NCI-H2081 (cell line): ENCODE measurements at places on chromosomes 1 and 21.

DNA sequence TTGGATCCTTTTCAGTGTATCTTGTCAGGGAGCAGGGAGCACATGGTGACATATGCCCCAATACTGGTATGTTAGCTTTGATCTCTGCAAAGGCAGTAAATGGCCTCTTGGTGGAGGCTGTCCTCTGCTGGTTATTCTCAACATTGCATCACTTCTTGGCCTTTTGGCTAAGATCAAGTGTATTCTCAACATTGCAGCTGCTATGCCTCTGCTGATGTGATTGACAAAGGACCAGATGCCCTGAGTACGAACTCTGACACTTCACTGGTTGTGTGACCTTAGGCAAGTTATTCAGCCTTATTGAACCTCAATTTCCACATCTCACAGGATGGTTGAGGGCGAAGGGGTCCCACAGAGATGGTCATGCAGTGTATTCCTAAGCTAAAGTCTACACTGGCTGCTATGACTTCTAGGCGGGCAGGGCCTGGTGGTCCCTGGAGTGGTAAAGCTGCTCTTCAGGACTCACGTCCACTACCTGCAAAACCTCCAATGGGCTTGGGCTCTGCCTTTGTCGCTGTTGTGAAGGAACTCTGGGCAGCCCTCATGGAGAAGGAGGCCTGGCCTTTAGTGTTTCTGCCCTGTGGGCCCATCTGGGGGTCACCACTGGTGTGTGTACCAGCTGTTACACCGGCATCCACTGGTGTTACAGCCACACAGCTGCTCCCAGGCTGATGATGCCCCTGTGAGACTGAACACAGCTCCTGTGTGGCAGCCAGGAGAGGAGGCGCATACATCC, 64.8 kb downstream of the DNTTIP2 start:
- peak; percentile 66 for DNase-seq

DNA sequence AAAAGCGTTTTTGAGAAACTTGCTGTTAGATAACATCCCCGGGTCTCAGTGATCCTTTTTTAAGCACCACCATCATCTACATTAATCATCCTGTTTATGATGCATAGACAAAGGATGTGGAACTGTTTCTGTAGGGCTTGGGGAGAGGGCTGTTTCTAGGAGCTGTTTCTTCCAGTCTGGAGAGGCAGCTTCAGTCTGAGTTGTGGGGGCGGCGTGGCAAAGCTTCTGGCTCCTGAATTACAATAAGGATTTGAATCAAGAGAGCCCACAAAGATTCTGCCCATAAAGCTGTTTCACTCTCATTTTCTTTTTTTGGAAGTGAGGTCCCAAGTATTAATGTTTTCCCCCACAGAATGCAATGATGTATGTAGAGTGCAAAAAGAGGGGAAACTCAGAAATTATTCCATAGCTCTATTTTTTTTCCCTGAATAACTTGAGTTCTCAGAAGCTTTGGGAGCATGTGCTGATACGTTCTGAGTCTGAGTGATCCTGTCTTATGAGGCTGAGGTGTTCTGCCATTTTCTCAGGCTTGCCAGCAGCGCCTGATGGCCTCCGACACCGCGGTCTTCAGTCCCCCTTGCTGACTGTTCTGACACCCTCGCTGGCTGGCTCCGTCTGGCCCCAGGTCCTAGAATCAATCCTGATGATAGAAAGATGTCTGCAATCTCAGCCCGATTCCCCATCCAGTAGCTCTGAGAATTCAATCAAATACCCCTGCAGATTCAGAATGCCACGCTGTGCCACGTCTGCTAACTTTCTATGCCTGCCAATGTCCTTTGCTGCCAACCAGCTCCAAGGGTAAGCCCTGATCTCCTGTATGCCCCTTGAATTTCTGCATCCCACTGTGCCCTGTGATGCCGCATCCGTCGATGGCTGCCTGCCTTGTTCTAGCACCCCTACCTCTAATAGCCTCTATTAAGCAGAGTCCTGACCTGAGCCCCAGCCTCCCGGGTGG, 92.4 kb upstream of the AKT3 start:
- no peak for DNase-seq

GRCh38 chr1:55287723-55288122, 72.6 kb upstream of the USP24 start:
- no peak for DNase-seq

DNA sequence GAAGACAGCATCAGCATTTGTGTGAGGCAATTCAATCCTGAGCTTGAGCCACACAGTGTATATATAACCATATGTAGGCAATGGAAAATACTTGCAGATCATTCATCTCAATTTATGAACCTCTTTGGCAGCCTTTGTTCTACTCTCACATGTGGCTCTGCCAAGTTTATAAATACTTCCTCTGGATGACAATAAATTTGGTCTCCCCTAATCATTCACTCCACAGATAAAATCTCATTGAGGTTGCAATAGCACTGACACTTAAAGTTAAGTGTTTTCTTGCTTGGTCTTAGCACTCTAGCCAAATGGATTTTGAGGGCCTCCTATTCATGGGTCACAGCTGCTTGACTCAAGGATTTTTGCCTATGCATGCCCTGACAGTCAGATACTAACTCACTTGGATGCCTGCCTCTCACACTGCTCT, 136.6 kb upstream of the VANGL1 start:
- no peak for DNase-seq

DNA sequence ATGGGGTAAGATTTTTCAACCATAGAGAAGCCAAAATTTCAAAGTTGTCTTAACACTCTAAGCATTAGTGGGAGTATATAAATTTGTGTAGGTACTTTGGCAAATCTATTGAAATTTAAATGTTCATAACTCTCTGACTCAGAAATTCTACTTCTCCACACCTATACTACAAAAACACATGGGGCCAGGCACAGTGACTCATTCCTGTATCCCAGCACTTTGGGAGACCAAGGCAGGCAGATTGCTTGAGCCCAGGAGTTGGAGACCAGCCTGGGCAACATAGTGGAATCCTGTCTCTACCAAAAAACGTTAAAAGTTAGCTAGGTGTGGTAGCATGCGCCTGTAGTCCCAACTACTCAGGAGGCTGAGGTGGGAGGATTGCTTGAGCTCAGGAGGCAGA, 41.3 kb upstream of the RAVER2 start:
- DNase-seq: no peak

DNA sequence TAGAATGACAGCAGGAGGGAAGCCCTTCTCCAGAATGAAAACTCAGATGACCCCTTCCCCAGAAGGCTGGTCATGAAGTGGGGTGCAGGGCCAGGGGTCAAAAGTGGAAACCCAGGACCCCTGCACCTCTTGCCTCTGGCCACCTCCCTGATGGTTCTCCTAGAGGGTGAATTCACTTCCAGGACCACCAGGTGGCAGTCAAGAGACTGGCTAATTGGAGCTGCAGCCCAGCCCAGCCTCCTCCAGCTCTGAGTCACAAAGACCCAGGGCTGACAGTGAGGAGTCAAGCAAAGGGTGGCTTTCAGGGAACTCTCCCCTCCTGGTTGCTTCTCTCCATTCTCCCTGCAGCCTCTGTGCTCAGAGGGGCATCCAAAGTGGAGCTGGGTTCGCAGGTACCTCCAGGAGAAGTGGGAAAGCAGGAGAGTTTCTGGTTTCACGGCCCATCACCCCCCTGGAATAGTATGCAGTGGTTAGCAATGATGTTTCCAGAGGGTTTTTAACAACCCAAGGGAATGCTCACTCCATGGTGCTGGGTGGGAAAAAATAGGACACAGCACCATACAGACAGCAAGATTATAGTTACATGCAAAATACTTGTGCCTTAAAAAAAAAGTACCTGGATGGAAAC, 6.1 kb upstream of the EPHB2 start:
- DNase-seq: peak; percentile 85

DNA sequence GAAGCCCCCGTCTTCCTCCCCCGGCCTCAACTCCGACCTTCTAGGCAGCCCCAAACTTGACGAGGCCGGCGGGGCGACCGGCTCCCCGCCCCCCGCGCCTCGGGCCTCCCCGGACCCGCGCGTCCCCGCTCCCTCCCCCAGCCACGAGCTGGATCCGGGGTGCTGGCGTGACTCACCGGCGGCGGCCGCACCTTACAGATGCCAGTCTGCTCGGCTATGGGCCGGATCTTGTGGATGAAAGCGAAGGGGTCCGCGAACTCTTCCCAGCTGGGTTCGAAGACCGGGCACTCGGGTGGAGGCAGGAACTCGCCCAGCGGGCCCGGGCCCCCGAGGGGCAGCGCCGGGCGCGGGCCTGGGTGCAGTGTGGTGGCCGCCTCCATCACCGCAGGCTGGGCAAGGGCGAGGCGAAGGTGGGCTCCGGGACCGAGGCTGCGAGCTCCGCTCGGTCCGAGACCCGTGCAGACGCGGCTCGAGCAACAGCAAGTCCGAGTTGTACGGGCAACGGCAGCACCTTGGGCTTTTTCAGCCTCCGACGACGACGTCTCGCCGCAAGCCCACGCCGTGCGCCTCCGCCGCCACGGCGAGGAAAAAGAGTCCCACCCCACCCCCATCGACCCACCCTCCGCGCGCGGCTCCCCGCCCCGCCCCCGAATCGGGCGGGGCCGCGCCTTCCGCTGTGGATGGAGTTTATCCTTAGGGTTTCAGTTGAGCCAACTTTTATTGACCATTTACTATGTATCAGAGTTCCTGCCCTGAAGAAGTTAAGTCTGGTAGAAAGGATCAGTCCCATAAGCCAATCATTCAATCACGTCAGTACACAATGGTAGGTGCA, at the start of gene KDM5B:
Gene KDM5B, minus strand, starts transcription at position 496 of the 832 bp plus-strand sequence. Its CDS starts 116 bp downstream, at position 380.
- DNase-seq: peak; percentile 77

DNA sequence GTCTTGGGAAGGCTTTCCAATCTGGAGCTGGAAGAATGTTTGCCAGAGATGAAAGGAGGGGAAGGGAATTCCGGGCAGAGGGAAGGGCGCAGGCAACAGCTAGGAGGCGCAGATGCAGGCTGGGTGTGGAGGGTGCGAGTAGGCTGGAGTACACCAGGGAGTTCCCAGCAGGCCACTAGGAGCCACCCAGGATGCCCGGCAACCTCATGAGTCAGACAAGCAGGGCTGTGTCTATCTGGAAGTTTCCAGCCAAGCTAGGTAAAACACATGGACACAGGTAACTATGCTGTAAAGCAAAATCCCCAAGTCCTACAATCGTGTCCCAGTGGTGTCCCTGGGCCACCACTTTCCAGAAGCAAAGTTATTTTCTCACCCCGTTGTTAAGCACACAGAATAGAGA, 990 bp upstream of the NBL1 start:
- DNase-seq: no peak
